ENCODE measurements at places on chromosomes 7 and 10. TPM values are rescaled to one million over a fixed set of nuclear protein-coding genes. Genes with fewer than 3 reads are reported as not detected.

GRCh38 chr7:26305090-26305868, 13.6 kb downstream of the SNX10 start:
- no peak for DNase-seq

- DNase-seq: no peak
Observed at GRCh38 chr10:26806557-26806956, 54.2 kb downstream of the ABI1 start.

GRCh38 chr7:26686448-26686981, 177.9 kb downstream of the SKAP2 start:
- DNase-seq: no peak

Gene OPN1SW
- not detected for total RNA-seq

Gene PWWP2B
- 14.2 TPM for total RNA-seq

DNA sequence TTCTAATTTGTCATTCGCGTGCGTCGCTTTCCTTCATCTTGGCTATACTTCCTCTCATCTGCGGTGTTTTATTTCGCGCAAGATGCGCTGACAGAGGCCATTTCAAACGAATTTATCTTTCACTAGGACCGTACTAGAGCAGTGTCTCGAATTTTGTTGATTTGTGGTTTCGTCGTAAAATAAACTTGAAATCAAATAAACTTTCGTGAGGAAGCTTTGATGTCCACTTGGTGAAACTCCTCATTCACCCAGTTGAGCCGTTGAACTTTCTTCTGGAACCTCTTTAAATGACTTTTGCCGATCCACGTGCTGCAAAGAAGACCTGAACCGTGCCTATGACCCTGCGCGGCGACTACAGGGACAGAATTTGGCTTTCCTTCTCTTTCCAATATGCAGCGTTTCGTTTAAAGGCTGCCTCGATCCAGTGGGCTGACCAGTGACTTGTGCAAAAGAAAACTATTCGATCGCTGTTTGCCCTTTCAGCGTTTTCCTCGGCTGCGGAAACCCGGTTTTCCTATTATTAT, 163.9 kb upstream of the PPP1R3A start:
- no peak for DNase-seq

DNA sequence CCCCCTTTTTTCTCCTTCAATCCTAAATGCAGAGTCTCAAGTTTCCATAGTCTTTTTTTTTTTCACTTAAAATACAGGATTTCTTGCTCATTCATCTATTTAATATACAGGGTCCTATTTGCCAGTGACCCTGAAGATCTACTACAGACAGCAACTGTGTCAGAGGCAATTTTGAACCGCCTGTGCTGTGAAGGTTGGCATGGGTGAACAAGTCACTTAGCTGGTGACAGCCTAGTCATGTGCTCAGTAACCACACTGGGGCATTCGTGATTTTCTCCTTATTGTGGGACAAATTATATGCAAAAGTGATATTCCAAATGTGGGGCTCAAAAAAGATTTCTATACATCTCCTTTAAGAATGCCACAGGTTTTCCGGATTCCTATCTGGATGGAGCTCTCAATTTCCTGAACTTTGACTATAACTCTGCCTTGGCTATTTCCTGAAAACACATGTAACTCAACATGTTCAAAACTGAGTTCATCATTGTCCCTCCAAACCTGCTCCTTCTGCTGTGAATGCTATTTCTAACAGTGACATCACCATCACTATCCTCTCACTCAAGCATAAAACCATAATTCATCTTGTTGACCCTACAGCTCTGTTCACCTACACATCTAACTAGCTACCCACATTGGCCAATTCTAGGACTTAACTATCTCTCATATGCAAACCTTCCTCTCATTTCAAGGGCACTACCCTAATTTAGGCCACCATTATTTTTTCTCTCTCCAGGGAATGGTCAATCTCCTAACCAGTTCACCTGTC, 36.7 kb downstream of the CDK6 start:
- DNase-seq: no peak

DNA sequence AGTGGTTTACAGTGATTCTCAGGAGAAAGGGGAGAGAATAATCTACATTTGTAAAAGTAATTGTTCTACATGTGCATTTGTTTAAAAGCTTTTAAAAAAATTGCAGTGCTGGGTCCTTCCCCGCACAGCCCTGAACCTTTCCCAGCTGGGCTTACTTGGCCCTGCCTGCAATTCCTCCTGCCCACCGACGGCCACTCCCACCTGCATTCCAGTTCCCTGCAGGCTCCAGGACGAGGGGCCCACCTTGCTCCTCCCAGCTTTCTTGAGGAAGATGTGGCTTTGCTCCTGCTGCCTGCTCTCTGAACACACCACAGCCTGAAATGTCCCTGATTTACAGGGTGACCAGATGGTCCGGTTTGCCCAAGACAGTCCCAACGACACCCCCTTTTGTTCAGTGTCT, 222.7 kb downstream of the PRPF18 start:
- no peak for DNase-seq

GRCh38 chr10:85612378-85612775, 754.2 kb downstream of the GRID1 start:
- DNase-seq: no peak

- no peak for DNase-seq
Observed at GRCh38 chr10:101478956-101479355, 109.1 kb downstream of the POLL start.

Gene ZNF655
- 56.0 TPM for total RNA-seq

GRCh38 chr10:3714531-3714930, 70.5 kb downstream of the KLF6 start:
- no peak for DNase-seq

DNA sequence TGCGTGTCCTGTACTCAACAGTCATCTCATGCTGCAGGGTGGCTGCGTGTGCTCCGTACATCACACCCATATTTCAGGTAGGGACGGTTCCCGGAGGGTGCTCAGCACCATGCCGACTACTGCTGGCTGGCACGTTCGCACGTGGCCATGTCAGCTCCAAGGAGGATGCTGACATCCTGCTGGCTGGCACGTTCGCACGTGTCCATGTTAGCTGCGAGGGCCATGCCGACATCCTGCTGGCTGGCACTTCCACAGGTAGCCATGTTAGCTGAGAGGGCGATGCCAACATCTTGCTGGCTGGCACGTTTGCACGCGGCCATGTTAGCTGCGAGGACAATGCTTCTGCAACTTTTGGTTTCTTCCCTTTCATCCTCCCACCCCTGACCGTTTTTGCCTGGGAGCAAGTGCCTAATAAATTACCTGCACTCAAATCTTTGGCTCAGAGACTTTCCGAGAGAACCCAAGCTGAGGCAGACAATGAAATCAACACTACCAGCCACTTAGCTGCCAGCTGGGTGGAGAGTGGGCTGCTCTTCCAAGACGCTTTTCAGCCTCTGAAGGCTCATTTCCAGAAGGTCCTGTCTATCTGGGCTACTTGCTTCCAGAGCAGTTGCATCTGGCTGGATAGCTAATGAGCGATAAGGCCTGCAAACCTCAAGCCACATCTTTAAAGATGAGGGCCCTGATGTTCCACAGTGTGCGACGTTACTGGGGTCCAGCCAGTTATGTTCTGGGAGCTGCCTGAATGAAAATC, 104.6 kb downstream of the WDR37 start:
- DNase-seq: no peak

GRCh38 chr10:34377833-34378232, 437.3 kb downstream of the PARD3 start:
- no peak for DNase-seq

GRCh38 chr10:72564596-72564995, 61.3 kb downstream of the MICU1 start:
- no peak for DNase-seq

Gene TMEM270
- not detected for total RNA-seq

- peak; percentile 36 for DNase-seq
Observed at GRCh38 chr7:105876964-105877601, 684 bp upstream of the ATXN7L1 start.

- DNase-seq: no peak
Observed at GRCh38 chr10:101394524-101395133, 40.7 kb downstream of the BTRC start.

Gene CALN1
- 0.51 TPM for total RNA-seq

- no peak for DNase-seq
Observed at GRCh38 chr7:1809070-1809469, 139.0 kb downstream of the ELFN1 start.

DNA sequence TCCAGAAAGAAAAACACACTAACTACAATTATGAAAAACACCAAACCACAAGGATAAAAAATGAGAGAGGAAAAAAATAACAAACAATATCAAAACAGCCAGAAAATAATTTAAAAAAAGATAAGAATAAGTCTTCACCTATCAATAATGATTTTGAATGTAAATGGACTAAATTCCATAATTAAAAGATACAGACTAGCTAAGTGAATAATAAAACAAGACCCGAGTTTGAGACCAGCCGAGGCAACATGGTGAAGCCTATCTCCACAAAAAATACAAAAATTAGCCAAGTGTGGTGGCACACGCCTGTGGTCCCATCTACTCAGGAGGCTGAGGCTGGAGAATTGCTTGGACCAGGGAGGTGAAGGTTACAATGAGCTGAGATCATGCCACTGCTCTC, 131.1 kb downstream of the MTERF1 start:
- no peak for DNase-seq

- DNase-seq: peak; percentile 97
Observed at GRCh38 chr10:86399879-86400704, 33.5 kb upstream of the GRID1 start.

- DNase-seq: no peak
Observed at GRCh38 chr7:151764056-151764920, 112.6 kb downstream of the PRKAG2 start.

Gene LRIT1
- total RNA-seq: not detected

DNA sequence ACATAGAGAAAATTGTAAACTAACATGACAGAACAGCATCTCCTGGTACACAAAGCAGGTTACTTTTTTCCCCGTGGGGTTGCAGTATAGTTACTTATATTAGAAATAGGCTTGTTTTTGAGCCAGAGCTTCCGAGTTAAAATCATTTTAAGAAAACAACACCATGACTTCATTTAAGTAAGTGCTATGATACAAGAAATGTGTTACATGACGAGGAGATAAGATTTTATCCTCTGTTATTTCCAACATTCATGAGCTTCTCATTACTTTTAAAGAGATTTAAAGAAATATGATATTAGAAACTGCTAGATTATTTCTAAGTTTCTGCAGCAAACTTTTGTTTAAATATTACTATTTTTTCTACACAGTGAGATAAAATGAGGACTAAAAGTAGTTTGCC, 968.7 kb downstream of the GATA3 start:
- DNase-seq: no peak

Gene METTL27
- 2.3 TPM for total RNA-seq

Gene RBM20
- total RNA-seq: 0.61 TPM

DNA sequence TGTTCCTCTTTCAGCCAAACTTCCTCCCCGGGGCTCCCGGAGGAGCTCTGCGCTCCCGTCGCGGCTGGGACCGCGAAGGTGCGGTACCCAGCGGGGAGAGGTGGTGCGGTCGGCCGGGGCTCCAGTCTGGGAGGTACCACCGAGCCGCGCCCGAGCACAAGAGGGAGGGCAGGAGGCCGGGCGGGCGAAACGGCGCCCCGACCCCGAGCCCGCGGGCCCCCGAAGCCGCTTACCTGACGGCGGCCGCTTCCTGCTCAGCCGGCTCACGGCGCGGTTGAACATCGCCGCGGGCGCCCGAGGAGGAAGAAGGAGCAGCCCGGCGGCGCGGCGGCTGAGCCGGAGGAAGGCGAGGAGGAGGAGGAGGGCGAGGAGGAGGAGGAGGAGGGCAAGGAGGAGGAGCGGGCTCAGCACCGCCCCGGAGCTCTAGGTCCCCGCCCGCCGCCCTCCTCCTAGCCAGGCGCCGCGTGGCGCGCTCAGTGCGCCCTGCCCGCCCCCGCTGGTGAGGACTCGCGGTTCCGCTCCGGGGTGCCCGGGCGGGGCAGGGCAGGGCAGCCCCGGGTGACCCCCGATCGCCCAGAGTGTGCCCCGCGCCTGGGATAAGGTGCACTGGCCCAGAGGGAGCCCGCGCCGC, at the start of gene RGS10:
TSS of gene RGS10 (minus strand) at position 363 of the 631 bp plus-strand sequence. CDS start at position 282, 81 bp downstream.
- peak; percentile 28 for DNase-seq

Gene BHLHA15
- total RNA-seq: not detected

Gene LIPK
- not detected for total RNA-seq

- DNase-seq: no peak
Observed at GRCh38 chr10:88901206-88901983, 21.4 kb downstream of the STAMBPL1 start.

DNA sequence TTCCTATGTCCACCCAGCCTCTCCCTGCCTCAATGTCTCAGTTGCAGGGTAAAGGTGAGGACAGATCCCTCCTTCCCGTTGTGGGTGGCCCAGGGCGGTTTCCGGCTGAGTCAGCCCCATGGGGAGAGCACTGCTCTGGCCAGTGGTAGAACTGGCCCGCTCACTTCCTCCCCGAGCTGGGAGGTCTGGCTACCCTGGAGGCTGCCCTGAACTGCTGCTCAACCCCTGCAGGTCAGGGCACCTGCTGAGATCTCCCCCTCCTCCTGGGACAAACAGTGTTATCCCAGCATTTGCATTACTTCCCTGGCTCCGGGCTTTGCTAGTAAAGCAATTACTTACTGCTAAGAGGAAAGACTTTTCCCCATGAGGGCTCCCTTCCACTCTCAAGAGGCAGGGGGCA, 21.4 kb upstream of the IMPDH1 start:
- DNase-seq: no peak

DNA sequence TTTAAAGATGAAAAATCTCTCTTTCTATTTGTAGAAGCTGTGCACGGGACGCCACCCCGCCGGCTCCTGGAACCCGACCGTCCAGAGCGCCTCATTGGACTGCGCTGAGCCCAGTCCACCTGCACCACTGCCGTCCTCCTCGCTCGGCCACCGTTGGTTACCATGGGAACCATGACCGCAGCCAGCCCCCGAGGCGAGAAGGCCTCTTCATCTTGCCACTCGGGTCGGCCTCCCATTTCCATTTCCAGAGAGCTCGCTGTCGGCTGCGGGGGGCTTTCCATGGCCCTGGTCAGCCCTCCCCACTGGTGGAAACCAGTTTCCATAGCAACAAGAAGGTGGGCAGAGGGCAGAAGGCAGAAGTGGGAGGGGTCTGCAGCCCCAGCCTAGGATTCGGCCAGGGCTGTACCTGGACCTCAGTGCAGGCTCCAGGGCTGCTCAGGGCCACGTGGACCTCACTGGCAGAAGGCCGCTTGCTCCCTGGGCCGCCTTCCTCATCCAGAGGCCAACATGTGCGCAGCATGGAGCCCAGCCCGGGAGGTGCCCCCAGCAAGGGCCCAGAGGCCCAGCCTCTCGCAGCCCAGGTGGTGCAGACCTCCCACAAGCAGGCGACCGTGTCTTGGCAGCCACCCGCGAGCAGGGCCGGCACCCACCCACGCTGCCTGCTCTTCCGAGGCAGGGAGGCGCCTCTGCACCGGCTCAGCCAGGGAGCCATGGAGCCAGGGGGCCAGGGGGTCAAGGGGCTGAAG, 283.5 kb upstream of the PPP2R2D start:
- peak; percentile 42 for DNase-seq

Gene OR13A1
- not detected for total RNA-seq

DNA sequence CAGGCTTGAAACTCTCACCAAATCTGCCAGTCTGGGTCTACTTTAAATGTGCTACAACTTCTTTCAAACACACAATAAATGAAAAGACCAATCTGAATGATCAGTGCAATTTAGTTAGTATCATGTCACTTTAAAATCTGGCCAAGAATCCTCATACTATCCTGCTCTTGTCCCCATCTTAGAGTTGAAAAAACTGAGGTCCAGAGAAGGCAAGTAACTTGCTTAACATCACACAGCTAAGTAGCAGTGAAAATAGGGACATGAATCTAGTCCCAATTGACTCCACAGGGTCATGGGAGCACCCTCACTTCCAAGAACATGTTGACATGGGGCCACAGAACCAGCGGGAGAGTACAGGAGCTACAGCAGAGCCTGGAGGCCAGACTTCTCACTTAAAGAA, 3.1 kb upstream of the GDF10 start:
- DNase-seq: no peak

Data from neural crest cell (in vitro differentiated cells).